ENCODE measurements at places on chromosomes 4 and X. TPM values are rescaled to one million over a fixed set of nuclear protein-coding genes. Genes with fewer than 3 reads are reported as not detected.

Gene GABRQ
- under 0.01 TPM for total RNA-seq

- DNase-seq, result peak; percentile 36
These were observed 850 bp upstream of the CXCL3 start for GRCh38 chr4:74039315-74039763.

- no peak for DNase-seq
These were observed 128.2 kb downstream of the ANAPC10 start for GRCh38 chr4:144969821-144970220.

DNA sequence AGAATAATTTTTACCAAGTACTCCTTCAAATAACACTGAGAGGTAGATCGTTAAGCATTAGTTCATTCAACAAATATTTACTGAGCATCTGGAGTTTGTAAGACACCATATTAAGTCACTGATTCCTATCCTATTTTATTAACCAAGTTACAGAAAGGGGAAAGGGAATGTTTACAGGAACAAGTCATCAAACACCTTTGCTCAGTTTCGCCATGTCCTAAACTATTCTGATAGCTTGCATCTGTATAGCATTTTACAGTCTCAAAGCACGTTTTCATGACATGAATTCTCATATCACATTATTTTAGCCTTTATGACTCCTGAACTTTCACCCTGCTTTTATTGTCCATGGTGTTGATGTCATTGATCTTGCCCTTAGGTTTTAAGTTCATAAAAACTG, 89.2 kb downstream of the AREG start:
- DNase-seq, result peak; percentile 71

GRCh38 chr4:185304944-185305690, 90.6 kb downstream of the LRP2BP start:
- DNase-seq, result peak; percentile 59

- no peak for DNase-seq
These were observed 43.6 kb upstream of the TBC1D9 start for GRCh38 chr4:140799686-140800225.

- DNase-seq, result no peak
These were observed 142.1 kb downstream of the BCOR start for GRCh38 chrX:39955625-39956024.

Gene DDX53
- total RNA-seq, result not detected

Gene HAND2
- total RNA-seq, result not detected

DNA sequence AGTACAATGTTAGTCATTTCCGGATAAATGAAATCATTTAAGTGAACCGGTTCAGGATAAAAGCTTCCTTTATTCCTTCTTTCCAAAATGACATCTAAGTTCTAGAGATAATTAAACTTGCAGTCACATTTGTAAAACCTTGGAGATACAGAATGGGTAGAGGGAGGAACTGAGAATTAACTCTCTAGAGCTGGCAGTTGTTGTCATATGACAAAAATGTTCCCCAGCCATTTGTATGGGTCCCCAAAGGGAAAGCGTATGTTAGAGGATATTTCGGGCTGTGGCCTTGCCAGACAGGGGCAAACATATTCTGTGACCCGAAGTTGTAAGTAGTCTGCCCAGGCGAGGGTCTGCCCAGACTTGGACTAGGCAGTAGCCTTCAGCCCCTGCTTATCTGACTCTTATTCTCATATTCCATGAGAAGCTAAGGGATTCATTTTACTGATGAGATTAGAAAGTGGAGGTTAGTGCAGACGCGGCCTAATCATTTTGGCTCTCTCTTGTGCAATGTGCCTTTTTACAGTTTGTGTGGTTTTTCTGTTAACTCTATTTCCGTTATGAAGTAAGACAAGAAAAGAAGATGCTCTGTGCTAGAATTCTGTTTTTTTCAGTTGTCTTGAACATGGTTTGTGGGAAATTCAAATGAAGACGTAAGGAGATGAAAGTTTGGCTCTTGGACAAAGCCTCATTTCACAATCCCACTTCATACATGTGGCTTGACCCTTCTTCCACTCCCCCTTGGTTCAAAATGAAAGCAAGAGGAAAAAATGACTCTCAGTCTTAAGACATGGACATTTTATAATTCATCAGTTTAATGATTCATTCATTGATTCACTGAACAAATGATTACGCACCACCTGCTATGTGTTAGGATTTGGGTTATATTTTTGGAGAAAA, 2394.2 kb upstream of the AGA start:
- peak; percentile 10 for DNase-seq

DNA sequence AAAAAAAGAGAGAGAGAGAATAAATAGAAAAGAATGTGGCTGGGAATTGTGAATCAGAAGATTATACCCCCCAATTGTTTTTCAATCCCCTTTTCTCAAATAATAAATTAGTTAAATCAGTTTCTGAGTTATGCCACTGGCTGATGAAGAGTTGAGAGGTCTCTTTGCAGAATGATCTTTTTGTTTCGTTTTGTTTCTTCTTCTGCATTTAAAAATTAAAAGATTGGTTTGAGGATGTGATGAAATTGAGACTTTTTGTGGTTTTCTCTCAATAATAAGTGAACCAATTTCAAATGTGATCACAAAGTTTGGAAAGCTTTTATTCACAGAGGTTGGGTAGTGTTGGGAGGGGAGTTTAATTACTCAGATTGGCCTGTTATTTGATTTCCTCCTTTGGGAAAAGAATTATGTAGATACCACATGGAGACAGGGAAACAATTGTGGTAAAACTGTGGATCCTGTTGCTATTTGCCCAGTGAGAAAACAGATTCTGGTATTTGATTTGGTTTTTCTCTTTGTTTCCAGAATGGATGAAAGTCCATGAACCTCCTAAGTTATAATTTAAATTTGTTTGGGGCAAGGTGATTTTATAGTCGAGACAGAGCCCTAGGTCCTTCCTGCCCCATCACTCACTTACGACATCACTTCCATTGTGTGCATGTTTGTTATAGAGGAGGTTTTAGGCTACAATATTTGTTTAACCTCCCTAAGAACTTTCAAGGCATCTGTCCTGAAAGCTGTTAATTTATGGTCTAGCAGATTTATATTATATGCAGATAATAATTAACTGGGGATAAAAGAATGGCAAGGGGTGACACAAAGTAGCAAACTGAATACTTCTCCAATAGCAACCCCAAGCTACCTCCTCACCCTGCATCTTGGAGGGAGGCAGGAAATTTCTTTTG, 92.0 kb upstream of the BMPR1B start:
- DNase-seq, result no peak

DNA sequence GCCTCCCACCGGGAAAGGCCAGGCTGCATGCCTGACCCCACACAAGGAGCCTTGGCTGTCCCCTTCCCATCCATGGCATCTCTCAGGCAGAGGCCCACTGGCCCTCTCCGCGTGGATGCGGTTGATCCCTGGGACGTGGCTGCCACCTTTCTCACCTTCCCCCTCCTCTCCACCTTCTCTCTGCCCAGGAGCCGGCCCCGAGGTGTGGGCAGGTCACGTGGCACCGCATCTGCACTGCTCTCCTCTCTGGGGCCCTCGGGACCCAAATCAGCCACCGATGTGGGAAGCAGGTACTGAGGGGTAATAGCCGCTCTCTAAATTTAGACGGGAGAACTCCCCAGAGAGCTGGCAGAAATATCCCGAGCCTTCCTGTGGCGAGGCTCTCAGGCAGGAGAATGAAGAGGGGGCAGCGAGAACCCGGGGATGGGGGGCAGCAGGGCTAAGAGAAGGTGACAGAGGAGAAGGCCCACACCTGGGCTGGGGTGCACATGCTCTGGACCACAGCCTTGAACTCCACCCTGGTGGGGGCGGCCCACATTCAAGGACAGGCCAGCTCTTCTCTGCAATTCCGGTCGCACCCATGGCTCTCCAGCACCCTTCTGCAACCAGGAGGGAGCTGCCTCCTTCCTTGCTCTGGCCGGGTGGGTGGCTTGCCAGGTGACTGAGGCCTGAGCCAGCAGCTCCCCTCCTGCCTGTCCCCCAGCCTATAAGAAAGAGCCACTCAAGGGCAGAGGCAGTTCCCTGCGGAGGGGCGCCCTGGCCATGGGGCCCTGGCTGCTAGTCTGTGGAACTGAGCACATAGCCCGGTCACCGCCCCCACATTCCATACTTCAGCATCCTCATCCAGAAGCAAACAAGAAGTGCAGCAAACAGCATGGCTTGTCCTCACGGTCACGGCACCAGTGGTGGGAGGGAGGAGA, 9.6 kb upstream of the DUSP9 start:
- no peak for DNase-seq

DNA sequence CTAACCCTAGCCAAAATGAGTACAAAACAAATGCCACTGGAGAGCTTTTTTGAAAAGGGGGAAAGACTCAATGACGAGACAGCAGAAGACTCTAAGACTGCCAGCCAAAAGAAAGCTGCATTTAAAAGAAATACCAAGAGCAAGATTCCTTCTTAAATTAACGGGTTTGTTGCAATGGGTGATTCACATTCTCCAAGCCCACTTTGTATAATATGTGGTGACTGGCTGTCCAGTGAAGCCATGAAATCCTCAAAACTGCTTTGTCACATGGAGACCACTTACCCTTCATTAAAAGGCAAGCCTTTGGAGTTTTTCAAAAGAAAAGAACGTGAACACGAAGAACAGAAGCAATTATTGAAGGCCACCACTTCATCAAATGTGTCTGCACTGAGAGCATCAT, 68.2 kb downstream of the MRPL1 start:
- DNase-seq, result no peak

GRCh38 chrX:147803948-147804347, 107.8 kb upstream of the FMR1 start:
- DNase-seq, result peak; percentile 2

Gene LGI2
- 3.4 TPM for total RNA-seq

DNA sequence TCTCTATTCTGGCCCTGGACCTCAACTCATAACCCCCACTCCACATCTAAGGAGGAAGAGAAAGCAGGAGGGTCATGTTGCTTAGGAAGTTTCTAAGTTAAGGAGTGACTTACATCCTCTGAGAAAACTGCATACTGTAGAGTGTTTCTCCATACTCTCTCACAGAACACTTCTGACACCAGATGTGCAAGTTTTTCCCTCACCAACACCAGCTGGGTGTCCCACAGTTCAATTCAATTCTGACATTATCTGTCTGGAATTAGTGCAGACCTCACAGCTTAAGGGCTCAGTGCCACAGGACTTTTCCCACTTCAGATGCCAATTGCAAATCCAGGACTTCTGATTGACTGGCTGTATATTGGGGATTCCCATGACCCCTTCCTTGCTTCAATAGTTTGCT, 89.0 kb upstream of the SFRP2 start:
- DNase-seq, result no peak

DNA sequence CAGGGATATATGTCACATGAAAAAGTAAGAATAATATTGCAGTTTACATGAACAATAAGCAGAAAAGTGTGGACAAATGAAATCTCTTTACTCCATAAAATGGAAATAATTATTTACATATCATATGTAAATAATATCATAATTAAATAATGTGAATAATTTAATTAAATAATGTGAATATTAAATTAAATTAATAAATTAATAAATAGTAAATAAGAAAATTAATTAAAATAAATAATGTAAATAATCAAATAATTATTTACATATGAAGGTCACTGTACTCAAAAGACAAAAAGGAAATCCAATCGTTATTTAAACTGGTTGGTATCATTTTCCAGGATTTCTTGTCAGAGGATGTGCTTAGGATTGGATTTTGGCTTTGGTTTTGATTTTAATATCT, 201.1 kb upstream of the ETNPPL start:
- DNase-seq, result no peak

GRCh38 chrX:333611-334311, 15.2 kb upstream of the GTPBP6 start:
- no peak for DNase-seq

DNA sequence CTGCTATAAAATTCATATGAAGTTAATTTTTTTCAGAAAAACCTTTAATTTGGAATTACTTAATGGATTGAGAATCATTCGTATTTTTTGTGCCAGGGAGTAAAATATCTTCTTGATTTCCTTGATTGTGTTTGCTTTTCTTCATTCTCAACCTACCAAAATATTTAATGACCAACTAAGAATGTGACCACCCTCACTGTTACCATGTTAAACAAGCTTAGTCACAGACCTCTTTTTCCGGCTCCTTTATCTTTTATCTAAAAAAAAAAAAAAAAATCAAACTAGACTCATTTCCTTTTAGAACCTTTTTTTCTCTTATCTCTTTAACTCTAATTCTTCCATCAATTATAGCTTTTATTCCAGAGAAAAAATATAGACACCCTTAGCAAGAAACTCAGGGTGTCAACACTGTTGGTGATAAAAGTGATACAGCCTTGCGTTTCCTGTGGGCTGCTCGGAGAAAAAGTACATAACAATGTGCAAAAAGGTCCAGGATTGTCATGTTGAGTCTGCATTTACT, 20.6 kb upstream of the HPGDS start:
- DNase-seq, result peak; percentile 61

DNA sequence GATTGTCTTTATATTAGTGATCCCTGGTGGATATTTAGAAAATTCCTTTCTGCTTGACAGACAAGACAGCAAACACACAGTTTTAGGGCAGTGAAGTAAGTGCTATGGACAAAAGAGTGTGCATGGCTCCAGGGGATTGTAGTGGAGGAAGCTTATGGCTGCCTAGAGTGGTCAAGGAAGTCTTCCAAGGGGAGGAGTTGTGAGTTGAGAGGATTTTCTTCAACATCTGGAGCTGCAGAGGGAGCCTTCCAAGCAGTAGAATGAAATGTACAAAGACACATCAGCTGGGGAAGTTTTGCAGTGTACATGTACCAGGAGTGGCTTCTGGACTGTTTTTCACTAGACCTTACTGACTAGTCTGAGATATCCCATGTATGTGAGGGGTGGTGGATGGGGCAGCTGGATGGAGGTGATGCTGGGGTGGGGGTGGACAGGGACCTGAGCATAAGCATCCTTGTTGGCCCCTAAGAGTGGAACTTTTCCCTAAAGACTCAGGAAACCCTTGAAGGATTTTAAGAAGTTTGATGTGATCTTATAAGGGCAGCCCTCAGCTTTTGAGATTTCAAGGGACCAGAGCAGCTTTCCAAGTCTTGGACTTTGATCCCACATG, 160.5 kb upstream of the TAPT1 start:
- no peak for DNase-seq

DNA sequence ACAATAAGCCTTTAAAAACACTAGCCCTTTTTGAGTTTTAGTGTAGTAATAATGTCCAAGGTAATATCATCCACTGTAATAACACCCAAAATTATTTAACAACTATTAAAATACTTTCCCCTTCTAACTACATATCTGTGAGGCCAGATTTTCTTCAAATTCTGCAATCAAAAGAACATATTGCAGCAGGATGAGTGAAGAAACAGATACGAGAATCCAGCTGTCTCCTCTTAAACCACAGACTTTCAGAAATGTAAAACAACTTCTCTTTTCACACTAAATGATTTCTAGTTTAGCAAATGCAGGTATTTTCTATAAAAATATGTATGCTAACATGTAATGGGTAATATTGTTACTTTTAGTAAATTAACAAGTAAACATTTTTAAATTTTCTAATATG, 148.9 kb downstream of the PRDM5 start:
- no peak for DNase-seq

Gene SPOCK3
- 2.2 TPM for total RNA-seq

Measured in PC-3 (cell line).